ENCODE measurements at places on chromosomes 6 and 20.

- no peak for DNase-seq
These were observed 143.4 kb downstream of the TBXT start for GRCh38 chr6:166024252-166024651.

GRCh38 chr6:139593081-139593480 lies 218.6 kb upstream of the CITED2 start:
- no peak for DNase-seq

GRCh38 chr6:47160702-47161101 lies 118.6 kb upstream of the ADGRF1 start:
- no peak for DNase-seq

DNA sequence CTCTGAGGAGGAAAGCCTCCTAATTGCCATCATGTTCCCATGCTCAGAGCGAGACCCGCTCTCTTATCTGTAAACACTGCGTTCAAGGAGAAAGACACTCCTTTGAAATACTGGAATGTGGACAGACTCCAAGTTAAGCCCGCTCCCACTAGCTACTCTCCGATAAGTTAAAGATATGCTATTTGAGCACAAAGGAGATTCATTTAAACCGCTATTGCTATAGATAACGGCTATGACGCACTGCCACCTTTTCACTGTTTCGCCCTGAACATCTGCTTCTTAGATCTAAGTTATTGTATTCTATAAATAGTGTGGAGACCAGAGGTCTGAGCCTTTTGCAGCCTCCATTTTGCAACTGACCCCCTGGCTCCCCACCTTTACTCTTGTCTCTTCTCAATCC lies 82.3 kb downstream of the GPX5 start:
- DNase-seq = no peak

DNA sequence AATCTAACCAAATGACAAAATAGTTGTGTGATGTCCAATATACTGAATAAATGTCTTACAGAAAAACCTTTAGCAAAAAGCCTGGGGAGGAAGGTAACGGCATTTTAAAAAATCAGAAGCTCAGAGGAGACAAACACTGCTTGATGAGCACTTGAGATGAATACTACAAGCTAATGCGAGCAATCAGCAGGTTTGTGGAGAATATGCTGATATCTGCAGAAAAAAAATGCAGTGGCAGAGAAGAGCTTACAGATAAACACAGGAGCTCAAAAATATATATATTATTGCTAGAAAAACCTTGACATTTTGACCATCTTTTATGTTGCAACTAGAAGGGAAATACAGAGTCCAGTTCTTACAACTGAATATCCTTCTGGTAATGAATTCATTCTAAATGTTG lies 972.7 kb downstream of the KIF16B start:
- no peak for DNase-seq

- DNase-seq = no peak
These were observed 99.2 kb downstream of the QKI start for GRCh38 chr6:163513570-163514166.

DNA sequence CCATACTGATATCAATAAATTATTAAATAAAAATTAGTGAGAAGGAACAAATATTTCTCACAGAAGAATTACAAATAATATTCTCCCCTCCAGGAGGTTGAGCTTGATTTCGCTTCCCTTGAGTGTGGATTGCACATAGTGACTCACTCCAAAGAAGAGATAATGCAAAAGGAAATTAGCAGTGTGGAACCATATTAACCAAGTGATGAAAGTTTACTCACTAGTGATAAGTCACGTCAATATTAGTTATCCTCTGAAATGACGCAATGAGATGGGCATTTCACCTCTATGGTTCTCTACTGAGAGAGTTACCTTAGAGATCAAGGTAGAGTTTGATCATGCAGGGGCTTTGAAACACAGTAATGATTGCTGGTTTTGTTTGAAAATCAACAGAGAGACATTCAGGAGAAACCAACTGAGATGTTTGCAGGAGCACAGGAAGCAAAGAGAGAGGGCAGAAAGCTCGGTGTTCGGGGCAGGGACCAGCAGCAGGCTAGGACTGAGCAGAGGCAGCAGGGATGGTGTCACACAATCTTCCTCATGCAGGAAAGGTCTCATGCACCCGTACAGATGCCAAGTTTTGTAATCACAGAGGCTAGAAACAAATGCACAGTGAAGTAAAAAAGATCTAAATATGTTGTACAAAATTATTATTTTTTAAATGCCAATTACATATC lies 634.5 kb downstream of the QKI start:
- DNase-seq = no peak

DNA sequence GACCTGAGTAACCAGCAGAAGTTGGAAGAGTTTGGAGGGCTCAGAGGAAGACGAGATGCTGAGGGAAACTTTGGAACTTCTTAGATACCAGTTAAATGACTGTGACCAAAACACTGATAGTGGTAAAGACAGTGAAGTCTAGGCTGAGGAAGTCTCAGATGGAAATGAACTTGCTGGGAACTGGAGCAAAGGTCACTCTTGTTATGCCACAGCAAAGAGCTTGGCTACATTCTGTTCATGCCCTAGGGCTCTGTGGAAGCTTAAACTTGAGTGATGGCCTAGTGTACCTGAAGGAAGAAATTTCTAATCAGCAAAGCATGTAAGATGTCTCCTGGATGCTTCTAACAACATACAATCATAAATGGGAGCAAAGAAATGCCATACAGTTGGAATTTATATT lies 24.7 kb downstream of the WDR27 start:
- no peak for DNase-seq

DNA sequence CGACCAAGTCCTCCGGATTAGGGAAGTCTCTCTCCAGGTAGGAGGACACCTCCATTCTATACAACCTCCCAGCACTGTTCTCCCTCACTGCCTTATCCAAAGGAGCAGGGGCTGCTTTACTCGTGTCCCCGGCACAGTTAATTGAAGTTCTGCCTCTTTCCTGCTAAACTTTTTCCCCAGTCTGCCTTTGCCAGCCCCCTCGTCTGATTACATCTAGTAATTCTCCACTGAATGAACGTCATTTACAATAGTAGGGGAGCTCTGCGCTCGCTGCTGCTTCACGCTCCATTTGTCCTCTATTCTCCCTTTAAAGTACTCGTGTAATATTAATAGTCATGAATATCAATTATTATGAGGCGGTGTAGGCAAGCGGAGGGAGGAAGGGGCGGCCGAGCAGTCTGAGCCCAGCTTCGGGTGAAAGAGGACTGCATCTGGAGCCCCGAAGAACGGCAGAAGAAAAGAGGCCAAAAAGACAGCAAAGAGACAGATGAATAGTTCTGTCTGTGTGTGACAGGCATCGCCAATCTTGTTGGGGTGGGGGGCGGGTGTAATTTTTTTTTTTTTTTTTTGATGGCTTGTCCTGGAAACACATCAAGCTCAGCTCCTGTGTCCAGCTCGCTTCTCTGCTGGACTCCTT lies 2.9 kb downstream of the TFAP2B start:
- DNase-seq = no peak

DNA sequence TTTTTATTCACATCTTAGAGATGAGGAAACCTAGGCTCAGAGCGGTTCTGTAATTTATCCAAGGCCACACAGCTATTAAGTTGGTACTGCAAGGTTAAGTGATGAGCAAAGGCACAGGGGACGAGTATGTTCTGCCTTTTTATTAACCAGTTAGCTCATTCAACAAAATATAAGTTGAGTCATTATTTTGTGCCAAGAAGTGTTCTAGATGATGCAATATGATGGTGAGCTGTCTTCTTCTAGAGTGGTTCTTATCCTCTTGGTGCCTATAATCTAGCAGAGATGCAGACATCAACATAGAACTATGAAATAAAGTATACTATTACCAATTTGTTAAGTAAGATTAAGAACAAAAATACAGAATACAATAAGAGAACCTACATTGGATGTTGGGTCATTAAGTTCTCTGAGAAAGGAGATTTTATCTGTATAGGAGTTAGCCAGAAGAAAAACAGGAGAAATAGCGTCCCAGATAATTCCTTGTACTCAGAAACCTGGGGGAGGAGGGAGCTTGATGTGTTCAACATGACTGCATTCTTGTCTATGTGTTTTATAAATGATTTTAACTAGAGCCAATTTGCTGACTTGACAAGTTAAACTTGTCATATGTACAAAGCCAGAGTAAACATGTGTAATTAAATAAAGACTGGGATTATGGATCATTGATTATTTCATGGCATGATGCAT lies 122.3 kb downstream of the TBXT start:
- no peak for DNase-seq

- no peak for DNase-seq
These were observed 59.2 kb downstream of the POPDC3 start for GRCh38 chr6:105120570-105120969.

DNA sequence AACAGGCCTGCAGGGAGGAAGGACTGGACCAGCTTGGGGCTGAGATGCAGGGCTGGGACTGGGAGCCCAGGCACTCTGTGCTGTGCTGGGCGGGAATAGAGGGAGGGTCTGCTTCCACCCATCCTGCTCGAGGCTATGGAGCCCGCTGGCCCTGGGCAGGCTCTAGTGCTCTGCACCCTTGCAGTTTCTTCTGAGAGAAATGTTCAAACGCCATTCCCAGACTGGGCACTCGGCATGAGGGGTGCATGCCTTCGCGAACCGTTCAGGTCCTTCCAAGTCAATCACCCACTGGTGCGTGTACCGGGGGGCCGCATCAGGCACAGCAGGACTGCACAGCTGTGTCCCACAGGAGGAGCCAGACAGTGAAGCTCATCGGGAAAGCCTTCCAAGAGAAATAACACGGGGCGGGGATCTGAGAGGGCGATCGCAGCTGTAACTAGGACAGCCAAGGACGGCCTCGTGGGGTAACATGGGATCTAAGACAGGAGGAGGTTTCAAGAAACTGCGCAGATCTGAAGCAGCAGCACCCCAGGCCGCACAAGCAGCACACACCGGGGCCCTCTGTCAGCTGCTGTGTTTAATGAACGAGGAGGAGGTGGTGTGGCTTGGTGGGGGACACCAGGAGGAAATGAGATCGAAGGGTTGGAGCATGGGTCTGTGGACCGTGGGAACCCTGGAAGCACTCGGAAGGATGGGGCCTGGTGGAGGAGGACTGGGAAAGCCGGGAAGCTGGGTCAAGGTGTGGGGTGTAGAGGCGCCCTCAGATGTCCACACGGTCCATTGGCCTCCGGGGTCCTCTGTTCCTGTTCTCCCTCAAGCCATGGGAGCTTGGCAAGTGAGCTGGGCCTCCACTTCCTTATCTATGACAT lies 26.1 kb upstream of the PYGB start:
- no peak for DNase-seq

DNA sequence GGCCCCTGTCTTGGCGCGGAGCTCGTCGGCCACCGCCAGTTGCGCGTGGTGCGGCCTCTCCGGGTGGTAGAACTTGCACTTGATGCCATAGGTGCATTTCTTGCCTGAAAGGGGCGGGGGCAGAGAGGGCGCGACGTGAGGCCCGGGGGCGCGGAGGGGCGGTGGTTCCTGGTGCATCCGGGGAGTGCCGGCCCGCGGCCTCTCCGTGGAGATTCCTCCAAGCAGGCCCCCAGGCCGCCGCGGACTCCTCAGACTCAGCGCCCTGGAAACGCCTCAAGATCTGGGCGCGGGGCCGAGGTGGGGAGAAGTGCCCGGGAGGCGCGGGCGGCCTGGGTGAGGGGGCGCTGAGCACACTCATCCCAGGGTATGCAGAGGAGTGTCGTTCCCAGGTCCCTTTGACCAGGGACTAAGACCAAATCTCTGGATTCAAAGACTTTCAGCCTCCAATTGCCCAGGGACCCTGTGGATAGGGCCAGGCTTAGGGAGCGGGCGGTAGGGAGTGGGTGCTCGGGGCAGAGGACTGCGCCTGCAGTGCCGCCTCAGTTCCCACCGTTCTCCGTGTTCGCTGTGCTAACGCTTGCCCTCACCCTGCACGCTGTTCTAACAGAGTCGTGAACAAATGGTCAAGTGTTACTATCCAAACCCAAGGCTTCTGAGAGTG lies 33.3 kb downstream of the ZC3H12D start:
- no peak for DNase-seq

DNA sequence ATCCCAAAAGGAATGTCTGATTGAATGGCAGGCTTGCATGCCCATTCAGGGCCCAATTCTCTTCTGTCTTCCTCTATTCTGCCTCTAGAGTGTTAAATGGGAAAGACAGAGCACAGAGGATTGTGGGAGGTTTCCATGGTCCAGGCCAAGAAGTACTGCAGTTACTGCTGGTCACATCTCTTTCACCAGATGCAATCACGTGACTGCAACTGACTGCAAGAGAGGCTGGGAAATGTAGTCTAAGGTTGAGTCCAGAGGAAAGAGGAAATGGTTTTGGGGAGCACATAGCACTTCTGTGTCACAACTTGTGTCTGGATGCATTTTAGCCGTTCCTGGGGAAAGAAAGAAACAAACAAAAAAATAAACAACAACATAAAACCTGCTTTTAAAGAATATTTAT lies 336.4 kb upstream of the BTBD3 start:
- DNase-seq = no peak

DNA sequence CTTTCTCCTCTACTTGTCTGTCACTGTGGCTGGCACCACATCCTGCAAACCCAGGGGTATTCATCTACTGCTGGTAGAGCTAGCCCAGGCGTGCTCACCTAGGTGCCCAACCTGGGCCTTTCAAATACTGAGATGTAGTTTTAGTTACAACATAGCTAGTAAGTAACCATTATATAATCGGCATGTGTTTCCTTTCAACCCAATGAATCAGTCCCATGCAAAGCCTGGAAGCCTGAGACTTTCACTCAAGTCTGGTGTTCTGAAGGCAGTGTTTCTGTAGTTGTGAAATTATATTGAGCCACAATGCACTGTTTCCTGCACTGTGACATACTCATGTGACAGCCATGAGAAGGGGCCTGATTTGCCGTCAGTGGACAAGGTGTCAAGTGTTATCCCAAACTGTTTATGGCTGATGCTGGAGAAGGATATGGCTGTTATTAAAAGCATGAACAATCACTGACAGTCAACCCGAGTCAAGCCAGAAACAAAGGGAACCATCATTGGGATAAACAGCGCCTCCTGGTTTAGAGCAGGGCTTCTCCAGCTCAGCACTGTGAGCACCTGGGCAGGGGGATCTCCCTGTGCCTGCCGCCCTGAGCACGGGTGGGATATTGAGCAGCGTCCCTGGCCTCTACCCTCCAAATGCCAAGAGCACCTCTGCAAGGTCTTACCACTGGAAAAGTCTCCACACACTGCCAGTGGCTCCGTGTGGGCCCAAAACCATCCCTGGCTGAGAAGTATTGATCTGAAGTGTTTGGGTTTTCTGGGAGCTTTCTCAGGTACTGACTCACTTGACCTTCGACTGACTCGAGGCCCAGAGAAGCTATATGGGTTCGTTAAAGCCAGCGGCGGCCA lies 1.6 kb downstream of the PSMA7 start:
- no peak for DNase-seq

- DNase-seq = no peak
These were observed 605 bp downstream of the COX4I2 start for GRCh38 chr20:31638317-31638716.

- DNase-seq = no peak
These were observed at the start of gene SIRPG for GRCh38 chr20:1657556-1658334. Gene SIRPG (minus strand): TSS chr20:1657779. CDS start chr20:1657714, 65 bp downstream.

Measured in stimulated activated CD4-positive, alpha-beta T cell treated with anti-CD3 and anti-CD28 coated beads, Interleukin-1b, Interleukin-23, amount 100 ng/mL, for 1 hour (primary cell).